Fibroblast of the aortic adventitia (primary cell): ENCODE measurements at places on chromosomes 5 and 9.

DNA sequence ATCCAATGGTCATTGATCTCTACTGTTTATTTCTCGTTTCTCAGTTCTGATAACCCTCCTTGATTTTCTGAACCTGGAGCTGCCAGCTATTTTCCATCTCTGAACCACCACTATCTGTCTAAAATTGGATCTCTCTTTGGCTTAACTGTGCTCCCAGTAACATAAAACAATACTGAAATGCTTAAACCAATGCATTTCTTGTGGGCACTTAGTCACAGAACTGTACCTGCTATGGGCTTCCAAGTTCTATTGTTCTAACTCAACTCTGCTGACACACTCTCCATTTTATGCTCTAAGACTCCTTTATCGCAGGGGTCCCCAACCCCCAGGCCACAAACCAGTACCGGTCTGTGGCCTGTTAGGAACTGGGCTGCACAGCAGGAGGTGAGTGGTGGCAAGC lies 120.6 kb downstream of the LHFPL2 start:
- DNase-seq, result peak; percentile 52

DNA sequence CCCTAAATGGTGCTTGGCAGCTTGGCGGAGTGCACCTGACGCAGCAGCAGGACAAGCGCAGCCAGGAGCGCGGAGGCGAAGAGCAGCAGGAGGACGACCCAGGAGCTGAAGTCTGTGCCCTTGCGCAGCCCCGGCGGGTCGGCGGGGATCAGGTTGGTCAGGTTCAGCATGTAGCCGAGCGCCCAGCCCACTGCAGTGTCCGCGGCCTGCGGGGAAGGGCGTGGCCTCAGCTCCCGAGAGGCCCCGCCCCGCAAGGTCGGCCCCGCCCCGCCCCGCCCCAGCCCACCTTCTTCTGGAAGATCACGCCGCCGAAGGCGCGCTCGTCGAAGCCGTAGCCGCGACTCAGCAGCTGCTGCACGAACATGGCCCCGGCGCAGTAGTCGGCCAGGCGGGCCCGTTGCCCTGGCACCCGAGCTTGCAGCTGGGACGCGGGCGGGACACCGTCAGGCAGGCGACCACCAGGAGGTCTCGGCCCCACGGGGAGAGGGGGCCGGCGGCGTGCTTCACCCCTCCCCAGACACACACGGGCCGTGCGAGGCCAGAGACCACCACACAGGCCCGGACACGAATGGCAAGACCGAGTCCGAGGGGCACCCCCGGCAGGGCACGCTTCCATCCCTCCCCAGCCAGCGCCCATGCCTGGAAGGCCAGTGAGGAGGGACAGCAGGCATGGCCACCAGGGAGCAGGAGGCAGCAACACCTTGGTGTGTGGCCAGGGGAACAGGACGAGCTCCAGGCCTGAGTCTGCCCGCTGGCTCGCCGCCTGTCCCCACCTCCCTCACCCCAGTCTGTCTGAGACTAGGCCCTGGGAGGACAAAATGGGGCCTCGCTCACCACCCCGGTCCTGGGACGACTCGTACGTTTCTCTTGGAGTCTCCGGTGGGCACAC lies 2.9 kb upstream of the NPDC1 start:
- DNase-seq, result no peak

- no peak for DNase-seq
These were observed 22.6 kb downstream of the ACTL7A start for GRCh38 chr9:108884701-108885100.

DNA sequence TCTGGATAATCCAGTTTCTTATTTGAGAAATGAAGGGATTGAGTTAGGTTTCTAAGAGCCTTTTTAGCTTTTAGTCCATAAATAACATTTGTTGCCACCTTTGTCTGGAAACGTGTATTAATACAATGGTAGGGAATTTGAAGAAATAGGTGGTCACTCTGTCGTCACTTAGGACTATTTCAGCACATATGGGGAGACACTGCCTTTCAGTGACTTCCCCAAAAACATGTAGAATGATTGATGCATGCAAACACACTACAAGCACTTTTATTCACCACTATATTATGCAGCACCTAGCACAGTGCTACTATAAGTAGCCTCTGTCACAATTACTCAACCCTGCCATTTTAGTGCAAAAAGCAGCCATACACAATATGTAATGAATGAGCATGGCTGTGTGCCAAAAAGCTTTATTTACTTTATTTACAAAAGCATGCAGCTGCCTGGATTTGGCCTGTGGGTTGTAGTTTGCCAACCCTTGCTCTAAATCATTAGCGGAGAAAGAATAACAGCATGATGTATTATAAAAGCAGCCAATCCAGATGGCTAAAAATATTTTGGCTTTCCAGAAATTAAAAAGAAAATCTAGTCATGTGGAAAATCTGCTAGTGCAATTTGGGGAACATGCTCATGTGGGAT lies 154.2 kb upstream of the HMHB1 start:
- no peak for DNase-seq

GRCh38 chr5:170603578-170604565 lies 100.1 kb downstream of the KCNIP1 start:
- DNase-seq, result peak; percentile 28

GRCh38 chr5:140632366-140633020 lies 482 bp downstream of the CD14 start:
- peak; percentile 71 for DNase-seq

GRCh38 chr9:15403155-15403554 lies 19.5 kb upstream of the SNAPC3 start:
- no peak for DNase-seq

GRCh38 chr5:124395926-124396325 lies 350.5 kb downstream of the ZNF608 start:
- no peak for DNase-seq
